ENCODE measurements at places on chromosomes 1 and 21. TPM values are rescaled to one million over a fixed set of nuclear protein-coding genes. Genes with fewer than 3 reads are reported as not detected.

The RIMS3 gene
- 2.1 TPM for total RNA-seq

The LHX8 gene
- total RNA-seq: not detected

The CFHR1 gene
- not detected for total RNA-seq

The IGSF5 gene
- not detected for total RNA-seq

The CDA gene
- total RNA-seq: not detected

DNA sequence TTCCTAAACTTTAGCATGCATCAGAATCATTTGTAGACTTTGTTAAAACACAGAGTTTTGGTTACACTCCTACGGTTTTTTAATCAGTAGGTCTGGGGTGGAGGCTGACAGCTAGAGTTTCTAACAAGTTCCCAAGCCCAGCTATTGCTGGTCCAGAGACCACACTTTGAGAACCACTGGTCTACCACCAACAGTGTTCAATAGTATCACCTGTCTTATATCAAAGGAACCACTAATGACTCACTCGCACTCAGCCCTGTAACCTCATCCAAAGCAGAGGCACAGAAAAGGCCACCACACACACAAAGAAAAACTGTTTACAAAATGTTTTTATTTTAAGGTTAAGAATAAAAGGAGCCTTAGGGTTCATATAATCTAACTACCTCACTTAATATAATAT, 68.7 kb downstream of the HIVEP3 start:
- no peaks in the 10 kb centered on the region for H3K27me3 ChIP-seq
- H3K27ac ChIP-seq: no peak overlapping the region
- H3K4me1 ChIP-seq: peaks cover 16% of the 10 kb centered on the region
- H3K4me3 ChIP-seq: no peak overlapping the region

- H3K4me3 ChIP-seq: no peak overlapping the region
- H3K36me3 ChIP-seq: no peaks in the 10 kb centered on the region
- H3K27me3 ChIP-seq: no peaks in the 10 kb centered on the region
- DNase-seq: no peak
Observed at GRCh38 chr1:83769072-83769471, 229.9 kb downstream of the TTLL7 start.

- H3K27ac ChIP-seq: no peak overlapping the region
- DNase-seq: peak; percentile 35
- H3K4me1 ChIP-seq: no peaks in the 10 kb centered on the region
- H3K36me3 ChIP-seq: peaks cover 7% of the 10 kb centered on the region
Observed at GRCh38 chr21:41816583-41817165, 49.8 kb upstream of the RIPK4 start.

- H3K27me3 ChIP-seq: no peaks in the 10 kb centered on the region
- peaks cover 39% of the 10 kb centered on the region for H3K4me1 ChIP-seq
- DNase-seq: no peak
- peak overlapping the region; percentile 83 for H3K27ac ChIP-seq
Observed at GRCh38 chr1:235265900-235266299, 62.1 kb downstream of the ARID4B start.

DNA sequence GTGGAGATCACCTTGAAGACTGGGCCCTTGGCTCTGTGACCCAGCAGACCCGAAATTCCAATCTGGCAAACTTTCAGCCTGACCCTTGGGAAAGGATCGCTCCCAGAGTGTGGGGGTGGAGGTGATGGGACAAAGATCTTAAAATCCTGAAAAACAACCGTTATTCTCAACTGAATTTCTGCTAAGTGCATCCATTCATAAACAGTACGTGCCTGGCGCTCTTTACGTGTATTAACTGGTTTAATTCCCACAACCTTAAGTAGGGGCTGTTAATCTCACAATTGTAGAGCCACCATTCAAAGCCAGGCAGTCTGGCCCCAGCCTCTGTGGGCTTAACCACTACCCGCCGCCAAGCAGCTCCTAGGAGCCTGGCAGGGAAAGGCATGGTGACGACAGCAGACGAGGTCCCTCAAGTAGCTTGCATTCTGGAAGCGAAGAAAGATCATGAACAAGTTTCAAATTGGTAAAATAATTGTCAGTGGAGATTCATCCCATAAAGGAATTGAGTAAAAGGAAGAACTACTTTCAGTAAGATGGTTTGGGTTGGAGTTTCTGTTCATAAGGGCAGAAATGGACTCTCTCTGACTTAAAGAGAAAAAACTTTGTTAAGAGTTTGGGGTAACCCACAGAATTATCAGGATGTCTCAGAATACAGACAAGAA, 11.4 kb upstream of the RGS16 start:
- H3K36me3 ChIP-seq: no peaks in the 10 kb centered on the region
- H3K4me1 ChIP-seq: peaks cover 35% of the 10 kb centered on the region
- H3K27ac ChIP-seq: peak overlapping the region; percentile 94
- peak overlapping the region; percentile 85 for H3K4me3 ChIP-seq
- peaks cover 25% of the 10 kb centered on the region for H3K27me3 ChIP-seq
